ENCODE measurements at places on chromosomes 2 and 18.

- DNase-seq = no peak
These were observed 38.2 kb upstream of the LYPD6B start for GRCh38 chr2:149000158-149000938.

DNA sequence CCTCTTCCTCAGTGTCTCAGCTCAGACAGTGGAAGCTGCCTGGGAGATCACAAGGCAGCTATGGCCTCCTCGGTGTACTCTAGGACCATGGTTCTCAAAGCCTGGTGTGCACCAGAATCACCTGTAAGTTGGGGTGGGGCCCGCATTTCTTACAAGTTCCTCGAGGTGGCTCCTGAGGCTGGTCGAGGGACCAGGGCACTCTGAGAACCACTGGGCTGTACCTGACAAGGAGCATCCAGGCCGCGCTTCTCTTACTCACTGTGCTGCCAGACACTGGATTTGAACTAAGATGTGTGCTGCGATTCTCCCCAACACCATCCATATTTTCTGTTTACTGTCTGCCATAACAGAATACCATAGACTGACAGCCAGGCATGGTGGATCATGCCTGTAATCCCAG, 59.5 kb downstream of the DIPK1C start:
- no peak for DNase-seq

GRCh38 chr18:13323186-13323585, 104.6 kb downstream of the LDLRAD4 start:
- no peak for DNase-seq

GRCh38 chr2:55408098-55408882, 11.4 kb downstream of the CCDC88A start:
- no peak for DNase-seq

- DNase-seq = no peak
These were observed 24.3 kb downstream of the RNF144A start for GRCh38 chr2:6941299-6942046.

DNA sequence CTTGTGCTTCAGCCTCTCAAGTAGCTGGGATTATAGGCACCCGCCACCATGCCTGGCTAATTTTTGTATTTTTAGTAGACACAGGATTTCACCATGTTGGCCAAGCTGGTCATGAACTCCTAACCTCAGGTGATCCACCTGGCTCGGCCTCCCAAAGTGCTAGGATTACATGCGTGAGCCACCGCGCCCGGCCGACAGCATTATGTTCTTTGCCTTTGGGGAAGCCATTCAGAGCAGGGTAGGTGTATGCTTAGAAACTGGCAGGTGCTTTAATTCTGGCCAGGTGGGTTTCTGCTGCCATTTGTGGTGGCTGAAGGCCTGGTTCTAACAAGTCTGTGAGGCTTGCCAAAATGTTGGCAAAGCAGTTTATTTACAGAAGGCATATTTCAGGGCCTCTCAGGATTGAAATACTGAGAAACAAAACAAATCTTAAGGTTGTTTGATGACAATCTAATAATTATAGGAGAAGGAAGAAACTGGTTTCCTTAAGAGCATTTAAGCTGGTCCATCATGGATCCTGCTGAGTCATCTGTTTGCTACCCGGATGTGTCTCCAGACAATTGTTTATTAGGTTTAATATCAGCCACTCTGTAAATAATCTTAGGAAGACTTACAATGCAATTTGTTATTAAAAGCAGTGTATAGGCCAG, 16.0 kb downstream of the SLC20A1 start:
- no peak for DNase-seq

- DNase-seq = no peak
These were observed 33.7 kb downstream of the LCT start for GRCh38 chr2:135803278-135803677.

DNA sequence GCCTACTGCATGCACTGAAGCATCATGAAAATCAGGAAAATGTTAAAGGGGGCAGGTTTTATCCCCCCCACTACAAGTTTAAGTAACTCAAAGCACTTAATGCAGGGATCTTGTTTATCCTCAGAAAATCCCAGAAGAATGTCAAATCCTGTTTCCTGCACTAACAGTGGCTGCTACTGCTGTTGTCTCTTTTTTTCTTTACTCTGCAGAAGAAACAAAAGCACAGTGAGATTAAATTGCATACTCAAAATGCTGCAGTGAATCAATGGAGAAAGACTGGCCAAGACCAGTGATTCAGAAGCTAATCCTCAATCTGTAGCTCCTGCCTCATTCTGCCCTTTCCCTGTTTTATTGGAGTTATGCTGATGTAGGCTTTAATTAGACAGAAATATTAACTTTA, 332.3 kb upstream of the FIGN start:
- DNase-seq = no peak

- DNase-seq = no peak
These were observed 426.9 kb upstream of the ID2 start for GRCh38 chr2:8254791-8255447.

DNA sequence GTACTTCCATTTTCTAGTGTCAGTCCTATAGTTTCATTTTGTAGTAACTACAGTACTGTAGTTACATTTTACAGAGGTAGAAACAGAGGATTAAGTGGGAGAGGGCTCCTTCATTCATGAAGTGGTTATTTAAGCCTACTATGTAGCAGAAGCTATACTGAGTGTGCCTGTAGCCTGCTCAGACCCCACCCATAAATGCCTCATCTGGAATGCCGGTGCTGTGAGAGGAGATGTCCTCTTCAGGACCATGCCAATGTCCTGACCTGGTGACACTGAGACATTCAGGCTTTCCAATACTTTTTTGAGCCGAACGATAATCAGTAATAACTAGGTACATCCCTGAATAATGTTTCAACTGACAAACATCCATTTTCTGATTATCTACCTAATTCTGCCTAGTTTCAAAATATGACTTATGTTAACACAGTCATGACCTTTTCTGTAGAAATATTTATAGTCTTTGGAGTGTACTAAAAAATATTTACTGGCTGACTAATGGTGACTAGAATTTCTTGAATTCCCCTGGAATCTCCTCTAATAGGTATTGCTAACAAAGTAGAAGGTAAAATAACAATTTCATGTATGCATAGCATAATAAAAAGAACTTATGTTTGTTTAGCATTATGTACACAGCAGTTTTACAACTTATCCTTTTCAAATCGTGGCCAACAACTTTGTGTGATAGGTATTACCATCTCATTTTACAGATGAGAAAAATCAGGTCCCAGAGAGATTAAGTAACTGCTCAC, 10.2 kb upstream of the ARHGAP28 start:
- no peak for DNase-seq

GRCh38 chr2:14424478-14425390, 207.8 kb upstream of the LRATD1 start:
- no peak for DNase-seq

GRCh38 chr2:106638043-106638442, 150.9 kb downstream of the CD8B2 start:
- no peak for DNase-seq

DNA sequence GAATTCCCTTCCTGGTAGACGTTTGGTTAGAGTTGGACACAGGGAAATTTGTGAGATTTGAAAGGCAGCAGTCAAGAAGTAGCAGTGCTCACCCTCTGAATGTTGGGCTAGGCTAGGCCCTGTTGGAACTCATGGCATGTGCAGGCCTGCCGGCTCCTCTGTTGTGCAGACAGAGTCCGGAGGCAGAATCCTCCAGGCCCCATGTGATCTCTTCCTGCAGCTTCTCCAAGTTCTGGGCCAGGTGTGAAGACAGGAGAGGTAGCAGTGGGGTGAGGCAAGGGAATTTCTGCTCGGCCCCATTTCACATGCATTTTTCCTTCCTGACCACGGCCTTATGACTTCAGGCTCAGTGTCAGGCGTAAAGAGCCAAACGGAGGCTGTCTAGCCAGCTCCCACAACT, 36.9 kb upstream of the RAB31 start:
- DNase-seq = no peak

- DNase-seq = no peak
These were observed 22.5 kb downstream of the DRC1 start for GRCh38 chr2:26424221-26424620.

DNA sequence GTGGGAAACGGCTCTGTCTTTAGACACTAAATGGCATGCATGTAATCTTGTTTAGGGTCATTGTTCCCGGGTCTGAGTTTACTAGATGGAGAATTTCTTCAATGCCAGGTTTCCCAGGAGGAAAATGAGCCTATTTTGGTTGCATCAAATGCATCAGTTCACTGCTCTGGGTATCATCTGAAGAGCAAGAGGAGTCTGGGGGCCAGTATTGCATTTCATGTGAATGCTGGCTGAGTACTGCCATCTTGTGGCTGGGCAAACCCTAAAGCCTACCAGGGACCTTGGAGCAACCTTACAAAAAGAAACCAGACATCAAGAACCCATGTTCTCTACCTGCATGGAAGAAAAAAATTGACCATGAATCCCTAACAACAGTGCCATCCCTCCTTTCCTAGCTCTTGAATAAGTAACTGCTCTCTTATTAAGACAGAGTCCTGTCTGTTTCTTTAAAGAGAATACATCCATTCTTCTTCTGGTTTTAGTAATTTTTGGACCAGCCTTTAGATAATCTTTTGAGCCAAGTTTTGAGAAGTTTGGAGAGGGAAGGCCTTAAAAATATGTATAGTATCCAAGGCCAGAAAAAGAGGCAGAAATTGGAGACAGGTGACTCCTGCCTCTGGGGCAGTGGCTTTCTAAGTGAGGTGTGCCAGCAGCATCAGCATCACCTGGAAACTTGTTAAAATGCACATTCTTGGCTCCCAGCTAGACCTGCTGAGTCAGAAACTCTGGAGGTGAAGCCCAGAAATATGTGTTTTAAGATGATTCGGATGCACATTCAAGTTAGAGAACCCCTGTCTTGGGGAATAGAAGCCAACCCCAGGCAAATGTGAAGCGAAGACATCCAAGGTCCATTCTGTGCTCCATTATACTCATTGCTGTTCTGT, 261.0 kb upstream of the CXCR4 start:
- DNase-seq = peak; percentile 75

DNA sequence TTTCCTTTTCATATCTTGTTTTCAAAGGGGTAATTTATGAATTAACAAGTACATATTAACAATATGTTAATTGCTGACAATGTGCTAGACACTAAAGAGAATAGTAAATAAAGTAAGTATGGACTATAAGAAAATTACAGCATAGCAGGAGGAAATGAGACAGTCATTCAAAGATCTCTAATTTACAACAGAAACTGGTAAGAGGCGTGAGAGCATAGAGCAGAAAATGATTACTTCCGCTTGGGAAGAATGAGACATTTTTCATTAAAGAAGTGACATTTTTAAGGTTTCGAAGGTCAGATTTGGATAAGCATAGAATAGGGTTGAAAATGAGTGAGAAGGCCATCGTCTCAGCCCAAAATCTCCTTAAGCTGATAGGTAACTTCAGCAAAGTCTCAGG, 184.4 kb upstream of the SESTD1 start:
- no peak for DNase-seq

- DNase-seq = no peak
These were observed 60.9 kb downstream of the SOWAHC start for GRCh38 chr2:109674894-109675534.

DNA sequence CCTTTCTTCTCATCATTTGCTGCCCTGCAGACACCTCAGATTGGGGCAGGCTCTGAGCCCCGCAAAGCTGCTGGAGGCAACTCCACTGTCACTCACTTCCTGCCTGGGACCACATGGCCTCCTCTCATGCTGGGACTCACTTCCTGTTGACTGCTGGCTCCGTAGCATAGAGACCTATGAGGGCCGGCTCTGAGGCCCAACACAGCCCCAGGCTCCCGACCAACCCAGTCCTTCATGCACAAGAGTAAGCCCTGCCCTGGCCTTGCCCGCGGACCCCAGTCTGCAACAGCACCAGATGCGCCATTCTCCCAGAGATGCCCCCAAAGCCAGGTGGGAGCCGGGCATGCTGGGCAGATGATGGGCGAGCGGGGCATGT, 55.7 kb downstream of the DNMT3A start:
- no peak for DNase-seq

- DNase-seq = peak; percentile 46
These were observed 713.1 kb upstream of the SOX11 start for GRCh38 chr2:4979111-4979510.

DNA sequence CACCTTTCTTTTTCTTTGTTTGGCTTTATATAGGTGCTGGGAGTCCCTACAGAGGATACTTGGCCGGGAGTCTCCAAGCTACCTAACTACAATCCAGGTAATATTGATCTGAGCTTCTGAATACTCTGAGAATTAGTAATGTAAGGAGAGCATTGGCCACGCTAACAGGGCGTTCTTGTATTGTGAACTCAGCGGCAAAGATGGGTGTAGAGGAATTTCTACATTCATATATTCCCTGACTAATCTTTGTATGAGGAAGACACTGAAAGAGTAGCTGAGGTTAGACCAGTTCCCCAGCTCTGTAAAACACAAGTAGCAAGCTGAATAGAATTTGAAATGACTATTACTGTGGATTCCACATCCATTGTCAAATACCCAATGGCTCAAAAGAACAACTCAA, 48.5 kb downstream of the CDK15 start:
- DNase-seq = no peak

GRCh38 chr2:192236136-192236535, 41.4 kb upstream of the TMEFF2 start:
- no peak for DNase-seq

- DNase-seq = peak; percentile 77
These were observed 11.4 kb downstream of the ID2 start for GRCh38 chr2:8693157-8693821.

- DNase-seq = no peak
These were observed 30.6 kb upstream of the CREB1 start for GRCh38 chr2:207499114-207499513.

DNA sequence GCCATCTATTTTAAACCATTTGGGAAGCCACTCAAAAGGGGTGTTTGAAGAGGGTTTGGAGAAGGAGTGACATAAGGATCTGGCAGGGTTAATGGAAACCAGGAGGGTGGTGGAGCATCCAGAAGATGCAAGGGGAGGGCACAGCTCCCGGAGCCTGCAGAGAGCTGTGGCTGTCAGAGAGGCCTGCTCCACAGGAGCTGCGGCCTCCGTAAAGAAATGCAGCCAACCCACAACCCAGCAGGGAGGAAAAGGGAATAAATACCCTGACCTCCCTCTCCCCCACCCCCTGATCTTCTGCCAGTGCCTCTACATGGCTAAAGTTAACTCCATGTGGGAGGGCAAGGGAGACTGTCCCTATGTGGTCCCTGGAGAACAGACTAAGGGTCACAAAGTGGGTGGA, 567.1 kb upstream of the POU3F3 start:
- peak; percentile 19 for DNase-seq

DNA sequence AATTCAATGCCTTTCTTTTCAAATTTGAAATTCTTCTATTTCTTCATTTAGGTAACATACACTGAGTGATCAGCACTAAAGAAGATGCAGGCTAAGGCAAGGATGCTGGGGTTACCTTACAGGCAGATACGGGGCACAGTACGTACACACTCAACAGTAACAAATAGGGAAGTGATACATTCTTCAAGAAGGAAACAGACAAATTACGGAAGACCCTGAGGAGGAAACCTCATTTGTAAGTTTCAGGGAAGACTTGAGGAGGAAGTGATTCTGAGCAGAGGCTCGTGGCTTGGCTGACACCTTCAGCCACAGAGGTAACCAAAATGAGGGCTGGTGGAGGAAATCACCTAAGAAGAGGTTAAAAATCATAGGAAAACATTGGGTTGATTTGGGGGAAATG, 1108.3 kb upstream of the KLHL29 start:
- DNase-seq = no peak
